ENCODE measurements at places on chromosomes 12 and 14.

- peak; percentile 91 for DNase-seq
These were observed 26.0 kb downstream of the PPFIBP1 start for GRCh38 chr12:27549801-27550652.

DNA sequence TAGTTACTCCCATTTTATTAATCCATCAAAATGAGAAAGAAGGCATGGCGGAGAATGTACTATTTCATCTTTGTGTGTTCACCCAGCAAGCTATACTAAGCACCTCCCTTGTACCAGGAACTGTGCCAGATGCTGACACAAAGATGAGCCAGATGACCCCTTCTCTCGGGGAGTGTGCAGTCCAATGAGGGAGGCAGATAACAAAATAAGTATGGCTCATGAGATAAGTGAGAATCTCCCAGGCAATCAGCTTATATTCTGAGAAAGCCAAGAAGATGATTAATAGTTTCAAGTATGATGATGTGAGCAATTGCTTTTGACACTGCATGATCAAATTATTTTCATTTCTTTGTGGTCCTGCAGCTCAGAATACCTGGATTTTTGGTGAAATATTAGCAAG lies 1.3 kb upstream of the TMEM233 start:
- peak; percentile 20 for DNase-seq

GRCh38 chr12:93306636-93307035 lies 71.1 kb upstream of the NUDT4 start:
- no peak for DNase-seq

GRCh38 chr12:111942557-111942956 lies 70.4 kb downstream of the TMEM116 start:
- DNase-seq, result peak; percentile 72

DNA sequence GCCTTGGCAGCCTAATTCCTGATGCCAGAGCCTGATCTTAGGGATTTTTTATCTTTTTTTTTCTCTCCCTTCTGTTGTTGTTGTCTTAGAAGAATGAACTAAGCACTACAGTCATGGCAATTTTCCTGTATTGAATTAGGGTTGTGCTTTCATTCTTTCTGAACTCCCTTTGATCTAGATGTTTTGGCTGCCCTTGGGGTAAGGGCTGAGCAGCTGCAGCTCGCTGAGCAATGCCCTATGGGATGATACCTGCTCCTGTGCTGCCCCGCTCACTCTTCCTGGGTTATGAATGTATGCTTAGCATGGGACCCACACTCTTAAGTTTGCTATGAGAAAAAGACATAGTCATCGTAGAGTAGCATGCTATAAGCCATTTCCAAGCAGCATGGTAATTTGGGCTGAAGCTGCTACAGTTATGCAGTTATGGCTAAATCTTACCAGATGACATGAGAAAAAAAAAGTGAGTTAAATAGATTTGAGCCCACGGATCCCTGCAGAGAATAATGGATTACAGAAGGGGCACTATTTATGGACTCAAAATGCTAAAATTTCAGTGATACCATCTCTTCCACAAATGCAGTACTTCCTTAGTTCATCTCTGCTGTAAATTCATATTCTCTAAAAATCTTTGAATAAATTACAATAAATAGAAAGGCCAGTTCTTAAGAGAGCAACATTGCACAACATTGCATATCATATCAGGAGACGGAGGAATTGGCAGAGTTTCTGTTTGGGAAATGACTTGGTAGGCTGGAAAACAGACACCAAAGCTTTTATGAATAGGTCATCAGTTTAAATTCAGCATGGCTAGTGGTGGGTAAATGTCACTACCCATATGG lies 79.2 kb upstream of the PTHLH start:
- no peak for DNase-seq

GRCh38 chr12:56993346-56993745 lies 13.0 kb downstream of the ZBTB39 start:
- DNase-seq, result no peak

- DNase-seq, result no peak
These were observed 39.1 kb downstream of the TSPAN11 start for GRCh38 chr12:30965613-30965985.

DNA sequence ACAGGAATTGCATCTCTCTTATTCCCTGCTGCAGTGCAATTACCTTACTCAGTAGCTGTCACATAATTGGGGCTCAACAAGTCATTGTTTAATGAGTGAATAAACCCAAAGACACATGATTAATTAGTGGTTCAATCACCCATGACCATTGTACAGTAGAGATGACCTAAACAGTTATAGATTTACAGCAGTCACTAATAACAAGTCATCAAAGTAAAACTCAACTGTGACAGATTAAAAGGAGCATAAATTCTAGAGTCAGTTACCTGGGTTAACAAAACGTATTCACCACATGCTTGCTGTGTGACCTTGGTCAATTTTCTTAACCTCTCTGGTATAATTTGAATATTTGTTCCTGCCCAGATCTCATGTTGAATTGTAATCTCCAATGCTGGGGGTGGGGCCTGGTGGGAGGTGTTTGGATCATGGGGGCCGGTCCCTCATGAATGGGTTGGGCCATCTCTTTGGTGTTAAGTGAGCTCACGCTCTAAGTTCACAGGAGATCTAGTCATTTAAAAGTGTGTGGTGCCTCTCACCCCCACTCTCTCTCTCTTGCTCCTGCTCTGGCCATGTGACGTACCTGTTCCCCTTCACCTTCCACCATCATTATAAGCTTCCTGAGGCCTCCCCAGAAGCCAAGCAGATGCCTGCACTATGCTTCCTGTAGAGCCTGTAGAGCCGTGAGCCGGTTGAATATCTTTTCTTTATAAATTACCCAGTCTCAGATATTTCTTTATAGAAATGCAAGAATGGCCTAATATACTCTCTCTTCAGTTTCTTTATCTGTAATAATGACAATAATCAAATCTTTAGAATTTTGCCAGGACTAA lies 141.9 kb upstream of the PLEKHG7 start:
- DNase-seq, result no peak

DNA sequence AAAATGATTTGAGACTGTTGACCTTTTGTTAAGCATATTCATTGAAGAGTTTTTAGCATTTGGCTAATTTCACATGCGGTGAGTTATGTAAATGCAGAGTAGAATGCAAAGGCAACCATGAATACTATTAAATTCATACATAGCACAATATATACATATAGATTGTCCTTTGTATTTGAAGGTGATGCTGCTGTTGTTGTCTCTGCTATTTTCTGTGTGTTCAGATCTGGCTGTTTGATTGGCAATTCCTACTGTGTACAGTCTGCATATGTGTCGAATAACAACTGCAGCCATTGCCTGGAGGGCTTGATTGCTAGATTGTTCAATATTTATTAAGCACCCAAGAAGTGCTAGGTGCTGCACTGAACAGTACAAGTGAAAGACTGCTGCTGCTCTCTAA lies 187.4 kb downstream of the FOXG1 start:
- DNase-seq, result no peak

DNA sequence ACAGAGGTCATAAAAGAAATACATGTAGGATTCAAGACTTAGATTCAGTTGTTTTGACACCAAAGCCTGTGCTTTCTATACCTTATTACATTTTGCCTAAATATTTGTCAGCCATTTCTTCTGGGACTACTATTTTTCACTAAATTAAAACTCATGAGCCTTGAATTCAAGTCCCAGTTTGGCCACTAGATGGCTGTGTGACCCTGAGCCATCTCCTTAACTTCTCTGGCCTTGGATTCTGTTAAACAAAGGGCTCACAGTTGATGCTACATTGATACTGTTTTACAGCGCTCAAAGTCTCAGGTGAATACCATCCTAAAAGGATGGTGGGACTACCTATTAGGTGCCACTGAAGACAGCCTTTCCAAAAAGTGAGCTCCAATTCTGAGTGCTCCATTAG lies 39.6 kb upstream of the CCDC198 start:
- DNase-seq, result no peak

GRCh38 chr14:22846811-22847307 lies 10.5 kb downstream of the MMP14 start:
- no peak for DNase-seq

DNA sequence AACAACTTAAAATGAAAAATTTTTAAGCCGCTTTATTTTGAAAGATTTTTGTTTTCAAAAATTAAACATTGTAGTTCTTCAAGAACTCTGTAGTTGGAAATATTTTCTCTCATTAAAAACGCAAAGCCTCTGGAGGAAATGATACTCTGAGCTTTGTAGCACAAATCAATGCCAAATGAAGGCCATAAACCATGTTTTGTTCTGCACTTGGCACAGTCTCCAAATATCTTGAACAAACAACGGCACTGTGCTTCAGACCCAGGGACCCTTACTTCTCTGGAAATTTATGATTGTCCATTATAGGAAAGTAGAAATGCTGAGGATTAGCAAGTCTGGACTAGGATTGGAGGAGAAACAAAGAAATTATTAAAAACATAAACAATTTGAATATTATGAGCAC lies 160.8 kb upstream of the BMP4 start:
- DNase-seq, result no peak

DNA sequence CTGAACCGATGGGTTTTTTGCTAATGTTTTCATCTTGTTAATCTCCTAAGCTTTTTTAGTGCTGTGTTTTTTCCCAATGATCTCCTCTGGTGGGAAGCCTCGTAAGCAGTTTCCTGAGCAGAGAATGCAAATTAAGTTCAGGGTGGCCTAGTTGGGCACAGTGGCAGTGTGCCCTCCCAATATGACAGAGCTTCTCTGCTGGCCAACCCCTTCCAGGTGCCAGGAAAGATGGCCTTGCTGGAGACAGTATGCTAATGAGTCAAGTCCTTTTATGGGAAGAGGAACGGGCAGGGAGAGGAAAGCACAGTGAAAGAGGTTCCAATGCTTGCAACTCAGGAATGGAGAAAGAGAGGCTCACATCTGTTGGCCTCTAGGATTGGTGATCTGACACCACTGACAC lies 115.8 kb downstream of the GCH1 start:
- DNase-seq, result no peak

- no peak for DNase-seq
These were observed 85.9 kb downstream of the SSPN start for GRCh38 chr12:26281320-26281719.

DNA sequence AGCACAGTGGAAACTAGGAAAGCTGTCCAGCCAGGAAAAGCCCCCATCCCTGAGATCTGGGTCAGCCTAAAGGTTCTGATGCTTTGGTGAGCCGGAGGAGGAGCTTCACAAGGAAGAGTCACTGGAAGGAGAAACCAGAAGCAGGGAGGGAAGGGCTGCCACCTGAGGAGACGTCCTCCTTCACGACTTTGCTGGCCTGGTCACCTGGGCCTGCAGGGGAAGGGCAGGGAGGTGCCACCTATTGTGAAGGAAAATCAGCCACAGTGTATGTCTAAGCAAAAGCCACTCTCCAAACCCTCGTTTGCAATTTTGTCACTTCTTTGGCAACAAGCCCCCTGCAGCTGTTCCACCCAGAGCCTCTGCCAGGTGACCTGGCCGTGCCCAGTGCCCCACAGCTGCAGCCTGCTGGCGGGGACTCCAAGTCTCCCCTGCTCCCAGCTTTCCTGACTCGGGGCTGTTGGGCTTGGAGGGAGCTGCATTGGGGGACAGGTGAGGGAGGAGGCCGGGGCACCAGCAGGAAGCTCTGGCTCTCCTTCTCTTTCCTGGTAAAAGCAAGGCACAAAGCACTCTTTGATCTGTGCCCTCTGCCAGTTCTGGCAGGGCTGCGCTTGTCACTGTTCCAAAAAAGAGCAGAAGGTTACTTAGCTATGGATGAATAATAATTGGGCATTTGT lies 120.9 kb upstream of the BCL2L14 start:
- no peak for DNase-seq

- DNase-seq, result no peak
These were observed 24.6 kb downstream of the EXOC5 start for GRCh38 chr14:57244106-57244505.

GRCh38 chr14:20626274-20626673 lies 15.2 kb downstream of the OR6S1 start:
- DNase-seq, result no peak

GRCh38 chr14:94389731-94390371 lies 1.4 kb upstream of the SERPINA1 start:
- DNase-seq, result no peak

GRCh38 chr12:117166107-117166506 lies 24.2 kb downstream of the FBXO21 start:
- no peak for DNase-seq

DNA sequence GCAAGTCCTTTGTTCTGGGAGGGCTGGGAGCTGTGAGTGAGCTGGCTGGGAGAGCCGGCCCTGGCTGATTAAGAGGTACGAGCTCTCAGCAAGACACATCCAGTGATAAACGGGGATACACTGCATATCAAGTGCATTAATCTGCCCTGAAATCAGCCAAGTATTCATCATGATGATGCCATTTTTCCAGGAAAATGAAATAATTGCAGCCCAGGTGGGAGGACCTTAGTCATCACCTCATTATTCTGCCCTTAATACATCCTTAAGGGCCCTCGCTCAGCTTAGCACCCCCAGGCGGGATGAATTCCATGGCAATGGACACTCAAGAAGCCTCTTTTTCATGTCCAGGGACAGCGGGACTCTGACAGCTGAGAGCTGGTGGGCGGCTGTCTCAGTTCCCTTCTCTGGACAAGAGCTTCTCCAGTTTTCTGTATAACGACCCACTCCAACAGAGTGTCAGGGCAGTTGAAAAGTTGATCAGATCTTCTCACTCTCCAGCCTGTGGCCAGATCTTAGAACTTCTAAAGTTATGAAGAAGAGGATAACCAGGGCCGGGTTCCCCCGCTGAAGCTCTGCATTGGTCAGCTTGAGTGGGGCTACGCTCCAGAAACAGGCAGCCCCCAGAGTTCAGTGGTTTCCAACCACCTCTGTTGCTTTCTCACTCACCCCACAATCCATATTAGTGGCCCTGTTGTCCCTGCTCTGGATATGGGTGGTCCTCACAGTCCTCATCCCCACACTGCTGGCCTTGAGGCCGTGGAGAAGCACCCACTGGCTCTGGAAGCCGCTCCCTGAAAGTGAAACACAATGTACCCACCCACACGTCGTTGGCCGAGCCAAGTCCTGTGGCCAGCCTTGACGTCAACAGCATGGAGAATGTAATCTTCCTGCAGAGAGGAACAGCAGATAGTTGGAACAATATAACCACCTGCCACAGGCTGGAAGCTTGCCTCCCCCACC lies 306.2 kb upstream of the DIO3 start:
- DNase-seq, result no peak

GRCh38 chr14:28152453-28153044 lies 614.0 kb upstream of the FOXG1 start:
- no peak for DNase-seq
